ENCODE measurements at places on chromosomes 16 and 17. TPM values are rescaled to one million over a fixed set of nuclear protein-coding genes. Genes with fewer than 3 reads are reported as not detected.
A peak's percentile ranks its signal among the peaks of the same experiment; 100 is the strongest.

Gene NOTUM
- 0.89 TPM for total RNA-seq

Gene CDRT15L2
- total RNA-seq = not detected

DNA sequence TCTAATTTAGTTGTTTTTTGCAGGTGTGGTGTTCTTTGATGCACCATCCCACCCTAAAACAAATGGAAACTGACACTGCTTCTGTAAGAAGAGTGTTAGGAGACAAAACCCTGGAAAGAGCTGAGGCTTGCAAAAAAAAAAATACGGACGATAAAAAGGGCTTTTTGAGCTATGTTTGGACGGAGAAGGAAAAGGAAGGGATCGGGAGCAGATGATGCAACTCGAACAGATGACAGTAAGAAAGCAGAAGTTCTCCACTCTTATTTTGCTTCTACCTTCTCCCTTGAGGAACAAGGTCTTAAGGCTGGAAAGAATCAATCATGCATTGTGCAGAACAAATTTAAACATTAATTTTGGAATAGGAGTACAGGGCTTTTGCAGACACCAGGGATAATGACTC lies 136.7 kb downstream of the MAF start:
- no peaks in the 10 kb centered on the region for H3K27me3 ChIP-seq
- H3K27ac ChIP-seq = no peak overlapping the region
- H3K4me1 ChIP-seq = no peaks in the 10 kb centered on the region
- no peak overlapping the region for H3K4me3 ChIP-seq

- H3K4me3 ChIP-seq = no peak overlapping the region
- no peaks in the 10 kb centered on the region for H3K36me3 ChIP-seq
- H3K4me1 ChIP-seq = no peaks in the 10 kb centered on the region
- no peak for DNase-seq
Measured at GRCh38 chr16:54164789-54165173, 121.8 kb downstream of the IRX3 start.

DNA sequence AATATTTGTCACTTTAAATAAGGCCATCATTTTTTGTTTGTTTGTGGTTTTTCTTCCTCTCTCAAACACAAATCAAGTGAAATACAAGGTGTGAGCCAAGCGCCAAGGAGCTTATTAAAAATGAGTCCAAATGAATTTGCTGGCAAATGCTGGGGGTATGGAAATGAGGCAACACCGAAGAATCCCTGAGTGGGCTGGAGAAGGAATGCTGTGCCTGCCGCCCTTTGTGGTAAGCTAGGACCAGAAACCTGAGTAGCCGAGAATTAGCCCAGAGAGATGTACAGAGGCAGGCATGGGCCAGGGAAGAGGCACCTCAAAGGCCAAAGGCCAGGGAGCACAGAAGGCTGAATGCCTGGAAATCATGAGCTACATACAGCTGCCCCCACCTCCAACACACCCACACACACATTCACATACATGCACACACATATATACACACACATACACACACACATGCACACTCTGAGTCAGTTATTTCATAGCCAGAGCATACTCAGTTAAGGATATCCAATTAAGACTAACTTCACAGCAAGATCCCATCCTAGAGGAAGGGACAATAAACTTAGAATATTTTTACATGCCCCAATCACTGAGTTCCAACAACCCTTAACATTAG lies 266.1 kb upstream of the DYNLRB2 start:
- peaks cover 19% of the 10 kb centered on the region for H3K4me1 ChIP-seq
- peak overlapping the region; percentile 13 for H3K4me3 ChIP-seq
- H3K36me3 ChIP-seq = no peaks in the 10 kb centered on the region

DNA sequence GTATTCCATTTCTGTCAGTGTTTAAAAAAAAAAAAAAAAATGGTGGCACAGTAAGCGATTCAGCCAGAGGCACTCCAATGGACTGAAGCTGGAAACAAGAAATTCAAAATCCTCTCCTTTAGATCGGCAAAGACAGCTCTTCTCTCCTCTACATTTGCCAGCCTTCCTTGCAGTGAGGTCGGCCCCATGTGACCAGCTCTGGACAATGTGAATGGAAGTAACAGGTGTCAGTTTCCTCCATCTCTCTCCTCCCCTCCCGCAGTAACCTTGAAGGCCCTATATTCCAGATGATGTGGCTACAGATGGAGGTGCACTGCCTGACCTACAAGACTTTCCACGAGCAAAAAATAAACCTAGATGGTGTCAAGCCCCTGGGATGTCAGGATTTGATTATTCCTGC lies 15.0 kb downstream of the CUEDC1 start:
- no peaks in the 10 kb centered on the region for H3K36me3 ChIP-seq
- H3K27ac ChIP-seq = no peak overlapping the region
- DNase-seq = no peak
- peaks cover 40% of the 10 kb centered on the region for H3K4me1 ChIP-seq

GRCh38 chr16:80317116-80317515 lies 223.7 kb upstream of the DYNLRB2 start:
- no peak overlapping the region for H3K4me3 ChIP-seq
- H3K4me1 ChIP-seq = no peaks in the 10 kb centered on the region
- no peaks in the 10 kb centered on the region for H3K27me3 ChIP-seq
- no peaks in the 10 kb centered on the region for H3K36me3 ChIP-seq
- no peak overlapping the region for H3K27ac ChIP-seq
- DNase-seq = no peak

GRCh38 chr17:7266784-7267183 lies 4.5 kb upstream of the CLDN7 start:
- no peaks in the 10 kb centered on the region for H3K36me3 ChIP-seq
- H3K27me3 ChIP-seq = peaks cover 13% of the 10 kb centered on the region
- peaks cover 7% of the 10 kb centered on the region for H3K4me1 ChIP-seq
- H3K4me3 ChIP-seq = no peak overlapping the region

DNA sequence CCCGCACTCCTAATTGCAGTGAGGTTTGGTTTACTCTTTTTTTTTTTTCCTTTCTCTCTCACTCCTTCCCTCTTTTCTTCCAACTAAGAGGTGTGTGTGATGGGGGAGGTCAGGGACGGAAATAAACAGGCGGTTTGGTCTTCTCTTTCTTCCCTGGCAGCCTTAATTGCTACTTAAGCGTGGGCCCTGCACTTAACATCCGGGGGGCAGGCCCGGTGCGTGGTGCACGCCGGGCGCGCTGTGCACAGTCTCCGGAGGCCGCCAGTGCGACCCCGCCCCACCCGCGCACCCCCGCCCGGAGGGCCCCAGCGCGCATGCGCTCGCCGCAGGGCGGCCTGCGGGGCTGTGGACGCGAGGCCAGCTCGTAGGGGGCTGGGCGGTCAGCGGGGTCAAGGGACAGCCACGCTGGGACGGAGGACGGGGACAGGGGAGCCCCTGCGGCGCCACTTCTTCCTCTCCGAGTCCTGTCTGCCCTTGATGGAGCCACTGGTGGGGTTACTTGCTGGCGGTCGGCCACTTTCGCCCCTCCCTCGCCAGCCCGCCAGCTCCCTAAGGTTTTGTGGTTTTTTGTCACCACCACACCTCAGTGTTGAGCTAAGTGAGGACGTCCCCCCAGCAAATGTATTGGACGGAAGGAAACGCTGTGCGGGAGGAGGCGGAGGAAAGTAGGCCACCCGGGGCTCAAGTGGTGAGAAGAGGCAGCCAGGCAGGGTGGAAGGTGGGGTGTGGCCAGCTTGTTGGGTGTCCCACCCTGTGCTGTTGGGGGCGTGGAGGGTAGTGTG lies 120.9 kb downstream of the MRM1 start:
- H3K4me3 ChIP-seq = peak overlapping the region; percentile 46
- peak; percentile 34 for DNase-seq
- H3K27ac ChIP-seq = no peak overlapping the region
- H3K4me1 ChIP-seq = peaks cover 4% of the 10 kb centered on the region

GRCh38 chr16:709566-710499 lies 4.2 kb upstream of the FBXL16 start:
- no peaks in the 10 kb centered on the region for H3K36me3 ChIP-seq
- peaks cover 24% of the 10 kb centered on the region for H3K4me1 ChIP-seq
- H3K27me3 ChIP-seq = peaks cover 15% of the 10 kb centered on the region
- H3K27ac ChIP-seq = no peak overlapping the region
- DNase-seq = peak; percentile 84

Gene KDM6B
- total RNA-seq = 50.4 TPM

DNA sequence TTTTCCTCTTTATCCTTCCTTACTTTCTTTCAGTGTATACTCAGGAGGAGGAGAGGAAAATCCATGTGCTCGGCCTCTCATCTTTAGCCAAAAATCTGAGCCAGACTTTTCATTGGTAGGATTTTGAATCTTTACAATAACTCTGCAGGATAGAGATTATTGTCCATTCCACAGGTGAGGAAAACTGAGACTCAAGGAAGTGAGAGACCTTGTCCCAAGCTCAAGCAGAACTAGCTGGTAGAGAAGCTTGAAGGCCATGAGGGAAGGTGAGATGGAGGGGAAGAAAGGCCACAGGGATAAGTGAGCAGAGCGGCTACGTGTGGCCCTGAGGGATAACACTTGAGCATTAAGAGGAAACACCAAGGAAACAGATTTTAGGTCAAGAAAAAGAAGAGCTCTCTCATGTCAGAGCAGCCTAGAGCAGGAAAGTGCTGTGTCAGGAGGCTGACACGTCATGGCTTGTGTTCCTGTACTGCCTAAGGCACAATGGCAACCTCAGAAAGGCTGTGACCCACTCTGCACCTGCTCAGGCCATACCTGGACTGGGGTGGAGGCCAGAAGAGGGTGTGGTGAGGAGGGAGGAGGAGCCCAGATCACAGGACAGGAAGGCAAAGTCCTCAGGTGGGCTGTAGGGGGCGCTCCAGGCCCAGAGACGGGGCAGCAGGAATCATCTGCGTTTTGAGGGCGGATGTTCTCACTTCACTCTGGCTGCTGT lies 11.9 kb downstream of the MT4 start:
- no peaks in the 10 kb centered on the region for H3K36me3 ChIP-seq
- no peak overlapping the region for H3K27ac ChIP-seq
- DNase-seq = peak; percentile 15
- no peak overlapping the region for H3K4me3 ChIP-seq

- DNase-seq = peak; percentile 20
- no peaks in the 10 kb centered on the region for H3K4me1 ChIP-seq
- no peaks in the 10 kb centered on the region for H3K27me3 ChIP-seq
- H3K36me3 ChIP-seq = no peaks in the 10 kb centered on the region
Measured at GRCh38 chr16:17070882-17071592, 399.7 kb downstream of the XYLT1 start.

Gene RPH3AL
- 3.7 TPM for total RNA-seq

GRCh38 chr17:40268141-40268712 lies 19.5 kb upstream of the CDC6 start:
- no peak overlapping the region for H3K4me3 ChIP-seq
- no peaks in the 10 kb centered on the region for H3K4me1 ChIP-seq
- DNase-seq = peak; percentile 49
- H3K27ac ChIP-seq = no peak overlapping the region

Gene CA7
- not detected for total RNA-seq

GRCh38 chr17:81593105-81593871 lies 41.1 kb upstream of the FAAP100 start:
- peaks cover 62% of the 10 kb centered on the region for H3K36me3 ChIP-seq
- no peak overlapping the region for H3K27ac ChIP-seq
- no peaks in the 10 kb centered on the region for H3K4me1 ChIP-seq
- H3K27me3 ChIP-seq = no peaks in the 10 kb centered on the region
- no peak overlapping the region for H3K4me3 ChIP-seq
- no peak for DNase-seq

DNA sequence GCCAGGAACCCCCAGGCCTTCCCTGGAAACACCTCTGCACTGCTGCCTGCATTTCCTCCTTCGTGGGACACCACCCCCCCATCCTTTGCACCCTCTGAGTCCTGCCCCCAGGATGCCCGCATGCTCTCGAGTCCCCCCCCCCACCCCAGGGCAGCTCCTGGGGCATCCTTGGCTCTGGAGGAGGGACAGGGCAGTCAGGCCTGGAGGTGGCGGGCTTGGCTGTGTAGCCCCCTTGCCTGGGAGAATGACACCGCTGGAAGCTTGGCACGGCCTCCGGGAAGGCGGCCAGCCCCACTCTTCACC lies 98.9 kb upstream of the GSE1 start:
- DNase-seq = no peak
- no peak overlapping the region for H3K4me3 ChIP-seq
- no peaks in the 10 kb centered on the region for H3K36me3 ChIP-seq
- H3K4me1 ChIP-seq = peaks cover 18% of the 10 kb centered on the region
- H3K27me3 ChIP-seq = no peaks in the 10 kb centered on the region

DNA sequence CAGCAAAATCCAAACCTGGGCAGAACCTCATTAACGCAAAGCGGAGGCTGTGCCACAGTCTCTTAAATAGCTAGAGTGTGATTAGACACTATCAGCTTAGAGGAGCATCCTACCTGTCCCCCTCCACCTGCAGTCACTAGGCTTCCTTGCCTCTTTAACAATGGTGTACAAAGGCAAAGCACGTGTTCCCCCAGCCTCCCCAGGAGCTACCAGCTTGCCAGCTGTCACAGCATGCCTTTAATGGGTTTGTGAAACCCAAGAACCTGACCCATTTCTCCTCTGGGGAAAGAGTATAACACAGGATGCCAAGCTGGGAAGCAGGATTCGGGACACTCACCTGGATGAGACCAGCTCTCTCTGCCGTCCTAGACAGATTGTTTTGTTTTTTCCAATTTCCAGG lies 37.2 kb upstream of the TBX2 start:
- H3K27me3 ChIP-seq = no peaks in the 10 kb centered on the region
- H3K27ac ChIP-seq = no peak overlapping the region
- no peaks in the 10 kb centered on the region for H3K4me1 ChIP-seq
- no peak overlapping the region for H3K4me3 ChIP-seq
- no peaks in the 10 kb centered on the region for H3K36me3 ChIP-seq
- no peak for DNase-seq

DNA sequence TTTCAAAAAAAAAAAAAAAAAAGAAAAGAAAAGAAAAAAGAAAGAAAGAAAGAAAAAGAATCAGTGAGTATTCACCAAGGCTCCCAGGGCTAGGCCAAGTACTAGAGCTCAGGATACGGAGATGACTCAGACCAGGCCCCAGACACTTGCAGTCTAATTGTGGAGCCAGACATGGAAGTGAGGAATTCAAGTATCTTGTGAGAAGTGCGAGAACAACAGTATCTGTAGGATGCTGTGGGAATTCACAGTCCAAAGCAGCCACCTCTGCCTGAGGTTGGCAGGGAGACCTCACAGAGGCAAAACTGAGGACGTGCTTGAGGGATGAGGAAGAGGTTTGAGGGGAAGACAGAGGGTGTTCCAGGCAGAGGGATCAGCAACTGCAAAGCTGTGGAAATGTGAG lies 14.0 kb upstream of the ALDOA start:
- no peak overlapping the region for H3K4me3 ChIP-seq
- H3K4me1 ChIP-seq = peaks cover 19% of the 10 kb centered on the region
- no peaks in the 10 kb centered on the region for H3K36me3 ChIP-seq
- H3K27me3 ChIP-seq = no peaks in the 10 kb centered on the region

DNA sequence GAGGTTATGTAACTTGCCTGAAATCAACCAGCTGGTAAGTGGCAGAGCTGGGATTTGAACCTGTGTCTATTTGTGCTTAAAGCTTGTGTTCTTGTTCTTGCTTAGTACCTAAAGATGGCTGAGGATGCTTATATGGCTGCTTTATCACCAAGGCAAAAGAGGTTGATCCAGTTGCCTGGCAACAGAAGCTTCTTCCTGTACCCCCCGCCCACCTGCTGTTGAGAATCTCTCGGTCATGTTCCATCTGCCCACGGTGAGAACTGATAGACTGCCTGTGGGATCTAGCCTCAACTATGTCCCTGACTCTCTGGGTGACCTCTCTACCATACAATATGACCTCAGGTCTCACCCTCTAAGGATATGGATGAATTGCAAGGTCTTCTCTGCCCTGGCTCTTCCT lies 60.7 kb downstream of the ABCC6 start:
- H3K27ac ChIP-seq = no peak overlapping the region
- no peaks in the 10 kb centered on the region for H3K36me3 ChIP-seq
- H3K27me3 ChIP-seq = no peaks in the 10 kb centered on the region
- no peak overlapping the region for H3K4me3 ChIP-seq

All from astrocyte (in vitro differentiated cells and primary cell).